ENCODE measurements at places on chromosomes 12 and 14. TPM values are rescaled to one million over a fixed set of nuclear protein-coding genes. Genes with fewer than 3 reads are reported as not detected.

The AICDA gene
- total RNA-seq, result 6.3 TPM

The PABPN1 gene
- 126 TPM for total RNA-seq

The GMPR2 gene
- 132 TPM for total RNA-seq

The P3H3 gene
- 3.1 TPM for total RNA-seq

The OTOGL gene
- not detected for total RNA-seq

The IRF9 gene
- total RNA-seq, result 72.7 TPM

The TAC3 gene
- not detected for total RNA-seq

The BCAT1 gene
- total RNA-seq, result 183 TPM

The ART4 gene
- total RNA-seq, result not detected

The VSIG10 gene
- total RNA-seq, result 5.0 TPM

The SMCO2 gene
- not detected for total RNA-seq

The RD3L gene
- not detected for total RNA-seq

The PAPLN gene
- total RNA-seq, result 18.0 TPM

The ADAM21 gene
- total RNA-seq, result not detected

The ADSS1 gene
- total RNA-seq, result 2.8 TPM

The SIX4 gene
- total RNA-seq, result 61.6 TPM

The PARP11 gene
- 10.2 TPM for total RNA-seq

The TPPP2 gene
- total RNA-seq, result not detected

The HHIPL1 gene
- 0.07 TPM for total RNA-seq

The SERPINA6 gene
- not detected for total RNA-seq

The VTI1B gene
- 106 TPM for total RNA-seq

The CKB gene
- 30.4 TPM for total RNA-seq

The ERC1 gene
- total RNA-seq, result 20.3 TPM

The PYGL gene
- not detected for total RNA-seq

The CLEC4D gene
- total RNA-seq, result not detected

The AMIGO2 gene
- 1.2 TPM for total RNA-seq

The POLE2 gene
- 51.0 TPM for total RNA-seq

The PLA2G1B gene
- total RNA-seq, result not detected

The OR4K15 gene
- not detected for total RNA-seq

The TMEM119 gene
- total RNA-seq, result not detected

The KRT72 gene
- total RNA-seq, result not detected

The ZFYVE26 gene
- 47.0 TPM for total RNA-seq

The AQP6 gene
- 0.79 TPM for total RNA-seq

The SIX1 gene
- total RNA-seq, result 0.56 TPM

The ACOT4 gene
- 5.4 TPM for total RNA-seq

The MAP3K9 gene
- 19.4 TPM for total RNA-seq

The C1S gene
- total RNA-seq, result 4.7 TPM

The FAM234B gene
- 3.9 TPM for total RNA-seq

The TMTC2 gene
- 5.0 TPM for total RNA-seq

The GALNT16 gene
- not detected for total RNA-seq

The ACYP1 gene
- total RNA-seq, result 80.3 TPM

The P2RX2 gene
- not detected for total RNA-seq

The CSAD gene
- 19.2 TPM for total RNA-seq

The RNU4-1 gene
- total RNA-seq, result under 0.01 TPM

The TMEM132C gene
- total RNA-seq, result not detected

The KRT83 gene
- total RNA-seq, result not detected

Data from Karpas-422 (cell line).